ENCODE measurements at places on chromosomes 2 and 18.

- no peak for DNase-seq
Measured at GRCh38 chr2:110977403-110977802, 143.3 kb upstream of the BCL2L11 start.

- DNase-seq: no peak
Measured at GRCh38 chr18:78753240-78753639, 226.4 kb upstream of the SALL3 start.

- no peak for DNase-seq
Measured at GRCh38 chr2:98263362-98263761, 82.9 kb upstream of the CNGA3 start.

GRCh38 chr2:23417310-23417709 lies 32.3 kb downstream of the KLHL29 start:
- DNase-seq: no peak

DNA sequence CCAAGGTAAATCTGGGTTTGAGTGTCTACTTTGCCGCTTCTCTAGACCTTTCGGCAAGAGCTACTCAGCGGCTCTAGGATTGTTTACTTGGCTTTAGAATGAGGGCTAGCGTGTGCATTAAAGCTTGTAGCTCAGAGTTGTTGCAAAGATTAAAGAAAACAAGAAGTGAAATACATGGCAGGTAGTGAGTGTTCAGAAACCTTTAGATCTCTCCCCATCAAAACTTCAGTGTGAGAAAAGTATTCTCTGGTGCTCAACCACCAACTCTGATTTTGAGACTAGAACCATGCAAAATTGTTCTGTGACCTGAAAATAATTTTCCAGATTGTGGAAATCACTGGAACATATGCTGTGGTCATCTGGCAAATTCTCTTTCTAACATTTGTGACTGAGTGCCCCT lies 512.0 kb downstream of the CMPK2 start:
- no peak for DNase-seq

DNA sequence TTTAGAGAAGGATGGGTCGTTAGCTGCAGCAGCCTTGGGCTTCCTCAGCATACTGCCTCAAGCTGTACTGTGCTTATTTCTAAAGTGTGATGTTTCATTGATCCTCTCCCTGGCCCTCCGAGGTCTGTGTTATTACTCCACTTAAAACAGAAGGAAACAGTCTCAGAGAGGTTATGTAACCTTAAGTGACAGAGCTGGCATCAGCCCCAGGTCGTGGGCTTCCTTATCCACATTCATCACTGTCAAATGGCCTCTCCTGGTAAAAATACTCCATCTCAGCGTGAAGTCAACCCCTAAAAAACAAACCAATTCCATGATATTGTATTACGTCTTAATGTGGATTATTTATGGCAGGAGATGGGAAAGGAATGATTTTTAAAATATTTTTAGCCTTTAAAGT lies 153.3 kb upstream of the NOSTRIN start:
- DNase-seq: no peak

- no peak for DNase-seq
Measured at GRCh38 chr2:58046335-58046584, 346 bp upstream of the VRK2 start.

DNA sequence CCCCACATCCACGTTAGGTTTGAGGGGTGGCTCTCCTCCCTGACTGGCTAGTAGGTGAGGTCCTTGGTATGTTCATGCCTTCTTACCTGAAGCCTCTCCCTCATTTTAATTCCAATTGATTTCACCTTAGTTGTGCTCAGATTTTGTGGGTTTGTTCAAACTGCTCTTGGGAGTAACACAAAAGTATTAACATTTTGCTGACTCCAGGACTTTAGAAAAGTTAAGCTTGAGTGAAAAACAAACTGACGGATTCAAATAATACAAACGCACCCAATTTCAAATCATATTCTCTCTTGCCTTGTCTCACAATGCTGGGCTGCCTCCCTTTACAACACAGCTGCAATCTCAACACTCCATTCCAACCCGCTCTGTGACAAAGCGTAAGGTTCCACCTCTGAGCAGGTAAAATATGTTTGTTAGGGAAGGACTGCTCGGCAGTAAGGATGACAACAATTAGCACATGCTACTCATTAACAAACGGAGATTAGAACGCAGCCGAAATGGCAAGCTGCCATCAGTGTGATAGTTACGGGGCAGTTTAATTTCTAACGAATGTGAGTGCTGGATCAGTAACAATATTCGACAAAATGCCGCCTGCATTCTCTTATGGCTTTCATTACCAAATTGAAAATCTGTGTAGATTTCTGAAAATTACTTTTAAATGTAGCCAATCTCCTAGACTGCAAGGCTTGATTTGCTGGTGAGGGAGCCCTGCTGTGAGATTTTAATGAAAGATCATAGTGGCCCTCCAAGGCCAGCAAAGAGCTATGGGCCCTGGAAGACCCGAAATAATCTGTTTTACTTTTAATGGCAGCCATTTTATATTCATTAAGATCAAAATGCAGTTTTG lies 730.6 kb upstream of the FANCL start:
- DNase-seq: no peak

GRCh38 chr2:134863446-134863845 lies 25.0 kb downstream of the ACMSD start:
- DNase-seq: no peak

GRCh38 chr2:104901037-104901881 lies 47.3 kb downstream of the POU3F3 start:
- DNase-seq: no peak

Data from AG04449 (cell line).